Activated CD8-positive, alpha-beta memory T cell treated with anti-CD3 and anti-CD28 coated beads for 1 hour (primary cell): ENCODE measurements at places on chromosomes 12 and 14.

DNA sequence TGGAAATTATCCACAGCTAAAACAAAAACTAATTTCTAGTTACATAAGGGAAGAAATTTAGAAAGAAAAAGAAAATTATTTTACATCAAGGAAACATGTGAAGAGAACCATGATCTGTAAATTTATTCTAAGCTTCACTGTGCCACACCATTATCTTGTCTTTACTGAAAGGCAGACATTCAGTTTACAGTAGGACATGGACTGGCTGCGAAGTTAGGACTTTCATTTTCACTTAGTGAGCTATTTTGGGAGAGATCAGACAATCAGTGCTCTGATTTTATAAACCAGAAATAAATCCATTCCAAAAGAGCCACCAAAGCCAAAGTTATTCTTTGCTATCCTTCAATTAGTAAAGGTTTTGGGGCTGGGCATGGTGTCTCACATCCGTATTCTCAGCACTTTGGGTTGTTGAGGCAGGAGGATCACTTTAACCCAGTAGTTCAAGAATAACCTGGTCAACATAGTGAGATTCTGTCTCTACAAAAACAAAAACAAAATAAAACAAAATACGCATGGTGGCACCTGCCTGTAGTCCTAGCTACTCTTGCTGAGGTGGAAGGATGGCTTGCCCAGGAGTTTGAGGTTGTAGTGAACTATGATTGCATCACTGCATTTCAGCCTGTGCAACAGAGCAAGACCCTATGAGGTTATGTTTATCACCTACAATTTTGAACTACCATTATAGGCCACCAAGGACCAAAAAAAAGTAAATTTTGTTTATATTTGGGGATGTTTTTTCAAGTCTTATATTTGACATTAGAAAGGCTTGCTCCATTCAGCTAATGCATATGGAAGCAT is 1084.8 kb upstream of the ATXN7L3B start:
- no peak for DNase-seq

DNA sequence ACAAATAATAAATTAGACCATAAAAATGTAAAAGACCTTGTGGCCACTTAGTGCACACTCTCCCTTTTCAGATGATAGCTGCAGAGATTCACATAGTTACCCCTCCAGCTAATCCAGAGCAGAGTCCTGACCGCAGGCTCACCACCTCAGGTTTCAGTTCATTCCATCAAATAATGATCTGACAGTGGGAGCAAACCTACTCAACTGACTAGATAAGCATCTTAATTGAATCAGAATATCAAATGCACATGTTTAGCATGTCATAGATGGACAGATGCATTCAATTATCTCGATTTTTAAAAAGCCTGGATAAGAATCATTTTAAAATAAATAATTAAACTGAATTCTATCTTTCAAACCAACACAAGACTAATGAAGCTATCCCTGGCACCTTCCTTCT is 242.3 kb upstream of the PDZRN4 start:
- DNase-seq = no peak

DNA sequence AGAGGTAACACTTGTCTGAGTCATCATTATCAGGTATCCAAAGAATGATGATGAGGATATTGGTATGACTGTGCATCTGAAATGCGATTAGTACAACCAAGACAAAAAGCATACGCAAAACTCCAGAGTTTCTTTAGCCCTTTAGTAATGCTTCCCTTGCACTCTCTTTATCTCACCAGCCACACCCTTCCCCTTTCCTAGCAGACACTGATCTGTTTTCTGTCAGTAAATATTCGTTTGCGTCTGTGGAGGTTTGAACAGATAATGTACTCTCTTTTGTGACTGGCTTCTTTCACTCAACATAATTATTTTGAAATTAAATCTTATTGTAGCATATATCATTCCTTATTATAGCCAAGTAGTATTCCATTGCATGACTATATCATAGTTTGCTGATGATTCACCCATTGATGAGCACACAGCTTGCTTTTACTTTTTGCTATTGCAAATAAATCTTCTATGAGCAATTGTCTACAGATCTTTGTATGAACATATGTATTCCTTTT is 775.7 kb downstream of the SLC6A15 start:
- DNase-seq = no peak

GRCh38 chr12:114850661-114851275 is 166.8 kb upstream of the TBX3 start:
- no peak for DNase-seq

- no peak for DNase-seq
Measured at GRCh38 chr12:96906498-96906848, 584 bp upstream of the NEDD1 start.

GRCh38 chr14:65500075-65500474 is 87.5 kb downstream of the FUT8 start:
- DNase-seq = no peak

GRCh38 chr14:75769047-75769685 is 108.1 kb downstream of the TTLL5 start:
- no peak for DNase-seq

DNA sequence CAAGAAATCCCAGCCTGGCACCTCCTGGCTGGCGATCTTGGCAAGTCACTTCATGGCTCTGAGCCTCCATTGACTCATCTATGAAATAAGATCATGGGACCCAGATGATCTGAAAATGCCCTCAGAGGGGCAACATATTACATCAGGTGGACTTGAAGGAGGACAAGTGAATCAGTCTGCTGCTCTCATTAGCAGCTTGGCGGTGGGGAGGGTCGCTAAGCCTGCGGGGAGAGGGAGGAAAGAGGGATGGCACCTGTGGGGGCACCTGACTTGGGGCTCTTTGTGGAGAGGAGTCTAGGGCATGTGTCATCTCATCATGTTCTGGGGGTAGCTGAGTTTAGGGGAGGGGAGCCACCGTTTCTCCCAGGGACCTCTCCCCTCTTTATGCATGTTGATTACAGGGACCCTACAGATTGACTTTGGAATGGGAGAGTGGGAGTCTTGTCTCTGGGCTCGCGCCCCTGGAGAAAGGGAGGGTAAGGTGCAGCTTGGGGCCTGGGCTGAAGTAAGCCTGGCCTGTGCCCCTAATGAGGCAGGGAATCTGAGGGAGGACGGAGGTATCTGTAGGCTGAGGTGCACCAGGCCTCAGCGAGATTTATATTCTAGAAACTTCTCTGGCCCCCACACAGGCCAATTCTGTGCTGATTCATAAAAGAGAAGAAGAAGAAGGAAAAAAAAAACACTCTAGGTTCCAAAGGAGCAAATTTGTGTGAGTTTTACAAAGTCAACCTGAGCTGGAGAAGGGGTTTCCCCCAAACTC is 29.3 kb upstream of the BATF start:
- DNase-seq = no peak

DNA sequence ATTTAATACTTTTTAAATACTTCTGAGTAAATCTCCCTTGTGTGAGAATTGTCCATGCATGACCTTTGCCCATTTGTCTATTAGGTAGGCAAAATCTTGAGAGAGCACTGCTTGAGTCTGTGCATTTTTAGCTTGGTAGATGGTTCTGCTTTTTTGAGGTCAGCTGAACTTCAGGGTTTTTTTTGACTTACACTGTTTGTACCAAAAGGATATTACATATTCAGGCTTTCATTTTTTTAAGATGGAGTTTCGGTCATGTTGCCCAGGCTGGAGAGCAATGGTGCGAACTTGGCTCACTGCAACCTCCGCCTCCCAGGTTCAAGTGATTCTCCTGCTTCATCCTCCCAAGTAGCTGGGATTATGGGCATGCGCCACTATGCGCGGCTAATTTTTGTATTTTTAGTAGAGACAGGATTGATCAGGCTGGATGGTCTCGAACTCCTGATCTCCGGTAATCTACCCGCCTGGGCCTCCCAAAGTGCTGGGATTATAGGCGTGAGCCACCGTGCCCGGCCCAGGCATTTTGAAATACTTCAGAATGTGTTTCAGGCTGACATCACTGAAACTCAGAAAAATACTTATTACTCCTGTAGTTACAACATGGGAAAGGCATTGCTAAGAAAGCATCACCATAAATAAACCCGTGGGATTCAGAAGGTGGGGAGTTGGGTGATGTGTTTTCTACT is 11.1 kb downstream of the RASSF3 start:
- no peak for DNase-seq

GRCh38 chr12:46958053-46958452 is 121.4 kb upstream of the PCED1B start:
- DNase-seq = no peak

DNA sequence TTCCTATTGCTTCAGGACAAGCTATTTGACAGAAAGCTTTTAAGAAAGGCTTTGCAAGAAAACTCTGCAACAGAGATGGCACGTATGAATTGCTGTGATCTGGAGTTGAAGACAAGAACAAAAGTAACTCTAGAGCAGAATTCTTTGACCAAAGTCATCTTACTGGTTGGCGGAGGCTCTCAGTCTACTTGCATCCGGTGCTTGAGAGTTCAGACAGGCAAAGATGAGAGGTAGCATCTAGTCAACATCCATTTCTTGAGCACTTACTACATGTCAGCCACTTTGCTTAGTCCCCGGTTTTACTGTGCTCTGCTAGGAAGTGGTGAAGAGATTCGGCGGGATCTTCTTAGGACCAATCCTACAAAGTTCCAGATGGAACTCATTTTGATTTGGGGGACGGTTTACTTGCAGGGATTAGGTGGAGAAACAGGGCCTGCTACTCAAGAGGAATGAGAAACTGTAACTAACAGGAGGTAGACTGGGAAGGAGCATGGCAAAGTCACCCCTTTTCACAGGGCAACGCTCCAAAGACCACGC is 404 bp upstream of the CCDC91 start:
- no peak for DNase-seq

- DNase-seq = no peak
Measured at GRCh38 chr12:25131270-25131669, 63.7 kb downstream of the DNAI7 start.

- no peak for DNase-seq
Measured at GRCh38 chr12:1300460-1300859, 293.9 kb downstream of the FBXL14 start.

- DNase-seq = no peak
Measured at GRCh38 chr12:130428116-130428515, 90.4 kb downstream of the PIWIL1 start.

GRCh38 chr14:61471297-61472005 is 150.1 kb downstream of the PRKCH start:
- DNase-seq = no peak

- DNase-seq = no peak
Measured at GRCh38 chr12:49863946-49864797, 21.3 kb upstream of the BCDIN3D start.

- no peak for DNase-seq
Measured at GRCh38 chr12:3262470-3262869, 185.3 kb downstream of the TSPAN9 start.

- DNase-seq = no peak
Measured at GRCh38 chr12:58907391-58907790, 12.9 kb downstream of the LRIG3 start.

DNA sequence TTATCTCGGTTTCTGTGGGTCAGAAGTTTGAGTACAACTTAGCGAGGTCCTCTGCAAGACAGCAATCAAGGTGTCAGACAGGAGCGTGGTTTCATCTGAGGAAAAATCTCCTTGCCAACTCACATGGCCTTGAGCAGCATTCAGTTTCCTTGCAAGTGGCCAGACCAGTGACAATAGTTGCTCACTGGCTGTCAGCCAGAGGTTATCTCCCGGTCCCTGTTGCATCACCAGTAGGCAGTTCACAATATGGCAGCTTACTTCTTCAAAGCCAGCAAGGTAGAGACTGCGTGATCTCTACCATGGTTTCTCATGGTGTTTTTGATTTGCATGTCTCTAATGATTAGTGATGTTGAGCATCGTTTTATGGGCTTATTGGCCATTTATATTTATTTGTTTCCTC is 143.8 kb upstream of the DAAM1 start:
- DNase-seq = no peak

DNA sequence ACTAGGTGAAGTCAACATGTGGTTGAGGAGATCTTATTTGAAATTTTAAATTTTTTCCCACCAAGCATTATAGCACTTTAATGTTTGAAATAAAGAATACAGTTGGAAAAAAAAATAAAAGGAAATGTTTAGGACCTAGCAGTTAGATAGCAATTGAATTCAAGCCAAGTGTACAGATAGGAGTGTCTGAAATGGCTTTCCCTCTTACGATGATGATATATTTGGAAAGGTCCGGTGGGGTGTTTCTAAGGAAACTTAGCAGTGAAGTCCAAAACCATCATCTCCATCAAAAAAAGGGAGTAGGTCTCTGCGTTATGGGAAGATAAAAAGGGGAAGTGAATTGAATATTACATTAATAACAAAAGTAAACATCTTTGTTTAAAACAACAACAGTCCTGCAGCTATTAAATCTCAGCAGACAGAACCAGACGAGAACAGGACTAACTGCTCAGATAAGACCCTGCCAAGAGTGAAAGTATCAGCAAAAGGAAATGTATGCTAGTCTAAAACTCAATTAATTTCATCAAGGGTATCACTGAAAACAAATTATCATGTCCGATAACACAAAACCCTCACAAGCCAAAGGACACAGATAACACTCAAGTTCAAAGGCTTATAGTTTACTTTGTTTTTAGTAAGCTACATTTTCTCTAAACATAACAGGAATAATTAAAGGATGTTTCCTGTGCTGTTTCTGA is 242.0 kb downstream of the BMP4 start:
- DNase-seq = no peak

DNA sequence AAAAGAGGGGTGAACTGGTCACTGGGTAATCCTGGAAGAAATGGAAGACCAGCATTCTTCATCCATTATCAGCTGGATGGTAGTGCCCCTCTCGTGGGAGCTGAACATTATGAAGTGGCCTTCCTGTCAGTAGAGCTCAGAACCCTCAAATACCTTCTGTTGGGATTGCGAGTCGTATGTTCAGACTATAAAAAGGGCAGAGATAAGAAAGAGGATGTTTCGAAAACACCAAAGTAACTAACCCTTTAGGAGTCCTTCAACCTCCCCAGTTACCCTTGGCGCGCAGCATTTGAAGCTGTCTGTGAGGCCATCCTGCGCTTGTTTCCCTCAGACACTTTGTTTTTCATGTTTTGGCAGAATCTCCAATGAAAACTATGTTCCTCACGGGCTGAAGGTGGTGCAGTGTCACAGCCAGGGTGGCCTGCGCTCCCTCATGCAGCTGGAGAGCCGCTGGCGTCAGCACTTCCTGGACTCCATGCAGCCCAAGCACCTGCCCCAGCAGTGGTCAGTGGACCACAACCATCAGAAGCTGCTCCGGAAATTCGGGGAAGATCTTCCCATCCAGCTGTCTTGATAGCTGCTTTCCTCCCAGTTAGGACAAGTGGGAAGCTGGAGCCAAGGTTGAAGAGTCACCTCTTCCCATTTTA is 19.3 kb upstream of the GALNT16 start:
- no peak for DNase-seq
